ENCODE measurements at places on chromosomes 13 and 19. TPM values are rescaled to one million over a fixed set of nuclear protein-coding genes. Genes with fewer than 3 reads are reported as not detected.

MBD3L2 gene
- not detected for total RNA-seq

MCF2L gene
- total RNA-seq: 10.8 TPM

MYO1F gene
- total RNA-seq: 0.06 TPM

PALM gene
- 17.1 TPM for total RNA-seq

TMEM38A gene
- total RNA-seq: 3.5 TPM

RASL11A gene
- 1.8 TPM for total RNA-seq

NLRP12 gene
- not detected for total RNA-seq

ZNF234 gene
- 2.3 TPM for total RNA-seq

IL4I1 gene
- total RNA-seq: 9.5 TPM

DGKH gene
- 10.0 TPM for total RNA-seq

PSG1 gene
- total RNA-seq: 0.06 TPM

GGACT gene
- 5.2 TPM for total RNA-seq

ZBTB32 gene
- not detected for total RNA-seq

CEACAM3 gene
- total RNA-seq: not detected

IZUMO4 gene
- 1.0 TPM for total RNA-seq

MAMSTR gene
- 0.72 TPM for total RNA-seq

ERICH4 gene
- total RNA-seq: not detected

NALCN gene
- 3.8 TPM for total RNA-seq

SPACA7 gene
- total RNA-seq: not detected

CEACAM7 gene
- not detected for total RNA-seq

ZNF90 gene
- total RNA-seq: 3.6 TPM

TRAPPC5 gene
- total RNA-seq: 110 TPM

RYR1 gene
- total RNA-seq: 0.12 TPM

TRIM28 gene
- 661 TPM for total RNA-seq

FAM83E gene
- total RNA-seq: 0.14 TPM

SCEL gene
- 8.5 TPM for total RNA-seq

PCP2 gene
- total RNA-seq: not detected

ZNF135 gene
- 3.5 TPM for total RNA-seq

WDR88 gene
- not detected for total RNA-seq

OR10H1 gene
- total RNA-seq: not detected

ZNF865 gene
- 3.4 TPM for total RNA-seq

CSNK1A1L gene
- total RNA-seq: not detected

GATAD2A gene
- total RNA-seq: 118 TPM

TMIGD2 gene
- not detected for total RNA-seq

RUBCNL gene
- 0.29 TPM for total RNA-seq

ZNF471 gene
- 0.69 TPM for total RNA-seq

APOC4 gene
- total RNA-seq: not detected

ZNF177 gene
- 1.2 TPM for total RNA-seq

KLF2 gene
- 1.9 TPM for total RNA-seq

CCDC9 gene
- 14.7 TPM for total RNA-seq

SLC6A16 gene
- 0.29 TPM for total RNA-seq

KLHL1 gene
- total RNA-seq: not detected

ZNF154 gene
- total RNA-seq: 2.1 TPM

NLRP9 gene
- not detected for total RNA-seq

RNF113B gene
- not detected for total RNA-seq

PSG7 gene
- not detected for total RNA-seq

SPIB gene
- total RNA-seq: not detected

SRRM5 gene
- total RNA-seq: 0.12 TPM

Measured in epithelial cell of proximal tubule (primary cell).